ENCODE measurements at places on chromosomes 16 and 17.

- DNase-seq, result no peak
Observed at GRCh38 chr17:47899643-47900042, 3.6 kb downstream of the SP2 start.

DNA sequence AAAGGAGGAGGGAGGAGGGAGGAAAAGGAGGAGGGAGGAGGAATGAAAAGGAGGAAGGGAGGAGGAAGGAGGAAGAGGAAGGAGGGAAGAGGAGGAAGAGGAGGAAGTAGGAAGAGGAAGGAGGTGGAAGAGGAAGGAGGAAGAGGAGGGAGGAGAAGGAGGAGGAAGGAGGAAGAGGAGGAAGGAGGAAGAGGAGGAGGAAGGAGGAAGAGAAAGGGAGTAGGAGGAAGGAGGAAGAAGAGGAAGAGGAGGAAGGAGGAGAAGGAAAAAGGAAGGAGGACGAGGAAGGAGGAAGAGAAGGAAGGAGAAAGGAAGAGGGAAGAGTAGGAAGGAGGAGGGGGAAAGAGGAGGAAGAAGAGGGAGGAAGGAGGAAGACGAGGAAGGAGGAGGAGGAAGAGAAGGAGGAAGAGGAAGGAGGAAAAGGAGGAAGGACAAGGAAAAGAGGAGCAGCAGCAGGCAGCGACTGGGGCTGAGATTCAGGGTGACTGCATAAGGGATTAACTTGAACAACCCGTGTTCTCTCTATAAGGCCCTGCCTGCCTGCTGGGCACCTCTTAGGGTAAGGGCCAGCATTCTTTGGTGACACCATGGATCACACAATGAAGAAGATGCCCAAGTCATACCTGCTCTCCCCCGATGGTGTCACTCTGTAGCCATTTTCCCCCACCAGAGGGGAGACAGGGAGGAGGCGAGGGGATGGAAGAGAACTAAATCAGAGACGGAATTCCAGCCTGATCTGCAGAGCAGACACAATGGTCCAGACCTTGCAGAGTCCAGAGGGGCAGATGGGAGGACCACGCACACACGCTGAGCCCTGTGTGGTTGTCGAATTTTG lies 1.4 kb upstream of the IL34 start:
- no peak for DNase-seq

- no peak for DNase-seq
Observed at GRCh38 chr16:85067426-85067825, 39.8 kb downstream of the KIAA0513 start.

DNA sequence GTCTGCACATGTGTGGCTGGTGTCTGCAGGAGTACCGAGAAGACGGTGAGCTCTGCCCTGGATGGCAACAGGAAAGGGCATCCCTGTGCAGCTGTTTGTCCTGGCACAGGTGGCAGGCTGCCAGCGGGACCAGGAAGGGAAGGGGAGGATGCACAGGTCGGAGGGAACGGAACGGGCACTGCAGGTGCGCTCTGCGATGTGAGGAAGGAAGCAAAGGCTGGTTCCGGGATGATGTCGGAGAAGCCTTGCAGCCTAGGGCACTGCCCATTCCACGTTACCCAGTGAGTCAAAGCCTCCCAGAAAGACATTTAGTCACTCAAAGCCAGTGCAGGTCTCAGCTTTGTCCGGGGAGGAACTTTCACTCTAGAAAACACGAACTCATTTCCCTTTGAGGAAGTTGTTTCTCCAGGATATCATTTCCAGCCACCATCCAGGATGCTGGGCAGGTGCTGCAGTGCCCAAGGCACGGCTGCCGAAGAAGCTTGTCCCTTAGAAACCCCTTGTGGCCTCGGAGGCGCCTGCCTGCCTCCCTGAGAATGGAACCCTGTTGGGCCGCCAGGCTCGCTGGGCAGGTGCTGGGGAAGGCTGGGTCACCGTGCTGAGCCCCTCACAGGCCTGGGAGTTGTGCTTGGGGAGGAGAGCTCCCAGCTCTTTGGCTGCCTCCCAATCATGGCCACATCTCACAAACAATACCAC lies 4.5 kb upstream of the TMEM235 start:
- no peak for DNase-seq

- DNase-seq, result no peak
Observed at GRCh38 chr16:53740476-53740875, 36.5 kb downstream of the FTO start.

DNA sequence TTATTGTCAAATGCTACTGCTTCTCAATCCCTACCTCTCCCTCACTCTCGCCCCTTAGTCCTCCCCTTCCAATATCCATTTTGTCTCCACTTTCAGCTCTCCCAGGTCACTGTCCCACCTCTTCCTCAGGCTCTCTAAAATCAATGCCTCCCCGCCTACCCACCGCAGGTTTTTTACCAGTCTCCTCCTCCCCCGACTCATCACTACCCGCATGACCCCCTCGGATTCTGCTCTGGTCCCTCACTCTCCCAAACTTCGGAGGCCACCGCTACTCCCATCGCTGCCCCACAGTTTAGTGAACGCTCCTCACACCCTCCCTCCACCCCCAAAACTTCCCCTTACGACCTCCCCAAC lies 513 bp downstream of the CRLF3 start:
- no peak for DNase-seq

- no peak for DNase-seq
Observed at GRCh38 chr17:48067245-48067644, 19.1 kb downstream of the NFE2L1 start.

- no peak for DNase-seq
Observed at GRCh38 chr17:3004150-3004801, 59.1 kb downstream of the OR1D5 start.

- DNase-seq, result no peak
Observed at GRCh38 chr17:14831491-14831890, 433.6 kb downstream of the PMP22 start.

- DNase-seq, result no peak
Observed at GRCh38 chr17:34902831-34903547, 58.3 kb downstream of the CCT6B start.

- no peak for DNase-seq
Observed at GRCh38 chr17:65022751-65023700, 33.5 kb downstream of the GNA13 start.

DNA sequence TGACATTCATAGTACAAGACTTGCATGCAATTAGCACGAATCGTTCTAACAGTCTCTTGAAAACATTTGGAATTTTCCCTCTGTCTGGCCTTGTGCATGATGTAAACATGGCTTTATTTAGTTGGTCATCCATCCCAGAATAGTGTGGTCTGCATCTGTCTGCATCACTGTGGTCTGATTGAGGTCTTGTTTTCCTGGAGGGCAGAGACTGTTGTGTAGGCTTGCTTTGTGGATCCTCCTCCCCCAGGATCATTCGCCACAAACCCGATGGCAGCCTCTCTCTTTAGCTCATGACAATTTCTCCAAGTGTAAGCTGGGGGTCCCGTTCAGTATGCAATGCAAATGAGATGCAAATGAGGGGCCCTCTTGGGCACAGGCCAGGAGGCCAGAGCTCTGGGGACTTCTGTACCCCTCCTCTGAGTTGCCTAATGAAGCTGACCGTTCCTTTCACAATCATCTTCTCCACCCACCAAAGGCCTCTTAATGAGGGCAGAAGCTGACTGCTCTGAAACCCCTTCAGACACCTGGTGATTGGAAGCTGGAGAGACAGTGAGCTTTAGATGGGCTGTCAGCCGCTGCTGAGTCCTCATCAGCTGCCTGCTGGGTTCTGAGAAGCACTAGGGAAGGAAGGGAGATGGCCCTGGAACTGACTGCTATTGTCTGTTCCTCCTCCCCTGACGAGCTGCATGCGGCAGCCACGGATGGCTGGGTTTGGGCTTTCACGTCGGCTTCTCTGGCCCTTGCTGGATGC lies 201.2 kb upstream of the CACNG3 start:
- DNase-seq, result no peak

- DNase-seq, result no peak
Observed at GRCh38 chr17:21199856-21200255, 14.1 kb downstream of the TMEM11 start.
